ENCODE measurements at places on chromosomes 2 and 18.

GRCh38 chr18:56977309-56977708 lies 169.6 kb upstream of the BOD1L2 start:
- DNase-seq = no peak

DNA sequence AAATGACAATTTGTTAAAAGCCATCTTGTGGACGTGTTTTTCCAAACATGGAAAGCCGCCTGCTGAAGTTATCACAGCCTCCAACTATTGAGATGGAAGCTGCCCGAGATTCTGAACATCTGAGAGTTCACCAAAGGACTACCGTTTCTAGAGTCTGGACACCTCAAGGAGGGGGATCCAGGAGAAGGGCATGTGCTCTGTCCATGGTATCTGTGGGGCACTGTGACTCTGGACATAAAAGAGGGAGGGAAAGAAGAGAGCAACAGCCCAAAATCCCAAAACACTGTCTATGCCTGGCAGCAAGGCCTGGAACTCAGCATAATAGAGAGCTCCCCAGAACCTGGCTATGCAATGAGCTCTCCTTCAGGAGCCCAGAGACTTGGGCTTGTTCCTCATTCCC lies 319.9 kb downstream of the EN1 start:
- no peak for DNase-seq

DNA sequence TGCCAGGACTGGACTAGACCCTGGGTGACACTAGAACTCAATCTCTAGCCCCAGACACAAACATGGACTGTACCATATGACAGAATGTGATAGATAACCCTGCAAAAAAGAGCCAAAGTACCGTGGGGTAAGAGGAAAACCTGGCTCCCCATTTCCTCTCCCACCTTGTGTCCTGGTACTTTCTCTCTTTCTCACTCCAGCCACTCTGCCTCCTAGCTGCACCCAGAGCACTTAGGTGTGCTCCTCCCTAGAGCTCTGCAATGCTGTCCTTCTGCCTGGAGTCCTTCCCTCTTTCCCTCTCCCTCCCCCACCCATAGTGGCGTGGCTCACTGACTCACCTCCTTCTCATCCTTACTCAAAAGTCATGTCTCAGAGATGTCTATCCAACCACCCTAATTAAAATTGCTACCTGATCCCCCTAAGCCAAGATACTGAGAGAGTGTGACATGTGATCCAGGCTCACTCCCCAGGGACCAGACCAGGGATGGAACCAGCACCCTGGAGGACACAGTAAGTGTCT lies 171.3 kb downstream of the LOXHD1 start:
- peak; percentile 67 for DNase-seq

GRCh38 chr2:219636941-219637841 lies 9.8 kb downstream of the SLC4A3 start:
- DNase-seq = no peak

DNA sequence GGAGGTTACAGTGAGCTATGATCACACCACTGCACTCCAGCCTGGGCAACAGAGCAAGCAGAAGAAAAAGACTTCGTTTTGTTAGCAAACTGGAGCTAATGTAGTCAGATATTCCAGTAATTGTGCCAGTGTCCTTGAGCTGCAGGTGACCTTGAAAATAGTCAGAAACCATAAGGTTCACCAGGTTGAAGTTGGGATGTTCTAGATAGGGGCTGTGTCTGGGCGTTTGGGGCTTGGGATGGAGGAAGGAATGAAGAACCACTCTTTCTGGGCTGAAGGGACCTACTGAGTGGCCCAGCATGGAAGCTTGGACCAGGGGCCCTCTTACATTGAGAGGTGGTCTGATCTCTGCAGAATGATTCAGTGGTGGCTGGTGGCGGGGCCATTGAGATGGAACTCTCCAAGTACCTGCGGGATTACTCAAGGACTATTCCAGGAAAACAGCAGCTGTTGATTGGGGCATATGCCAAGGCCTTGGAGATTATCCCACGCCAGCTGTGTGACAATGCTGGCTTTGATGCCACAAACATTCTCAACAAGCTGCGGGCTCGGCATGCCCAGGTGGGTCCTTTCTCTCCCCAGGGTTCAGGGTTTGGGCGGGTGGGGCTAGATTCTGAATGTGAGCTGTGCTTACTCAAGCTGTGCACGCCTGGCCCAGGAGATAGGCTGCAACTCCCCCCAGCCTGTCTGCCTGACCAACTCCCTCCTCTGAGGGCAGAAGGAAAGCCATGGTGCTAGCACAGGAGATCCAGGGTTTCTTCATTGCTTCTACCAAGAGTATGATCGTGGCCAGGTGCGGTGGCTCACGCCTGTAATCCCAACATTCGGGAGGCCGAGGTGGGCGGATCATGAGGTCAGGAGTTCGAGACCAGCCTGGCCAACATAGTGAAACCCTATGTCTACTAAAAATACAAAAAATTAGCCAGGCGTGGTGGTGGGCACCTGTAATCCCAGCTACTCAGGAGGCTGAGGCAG lies 17.1 kb downstream of the CCT7 start:
- DNase-seq = peak; percentile 72

DNA sequence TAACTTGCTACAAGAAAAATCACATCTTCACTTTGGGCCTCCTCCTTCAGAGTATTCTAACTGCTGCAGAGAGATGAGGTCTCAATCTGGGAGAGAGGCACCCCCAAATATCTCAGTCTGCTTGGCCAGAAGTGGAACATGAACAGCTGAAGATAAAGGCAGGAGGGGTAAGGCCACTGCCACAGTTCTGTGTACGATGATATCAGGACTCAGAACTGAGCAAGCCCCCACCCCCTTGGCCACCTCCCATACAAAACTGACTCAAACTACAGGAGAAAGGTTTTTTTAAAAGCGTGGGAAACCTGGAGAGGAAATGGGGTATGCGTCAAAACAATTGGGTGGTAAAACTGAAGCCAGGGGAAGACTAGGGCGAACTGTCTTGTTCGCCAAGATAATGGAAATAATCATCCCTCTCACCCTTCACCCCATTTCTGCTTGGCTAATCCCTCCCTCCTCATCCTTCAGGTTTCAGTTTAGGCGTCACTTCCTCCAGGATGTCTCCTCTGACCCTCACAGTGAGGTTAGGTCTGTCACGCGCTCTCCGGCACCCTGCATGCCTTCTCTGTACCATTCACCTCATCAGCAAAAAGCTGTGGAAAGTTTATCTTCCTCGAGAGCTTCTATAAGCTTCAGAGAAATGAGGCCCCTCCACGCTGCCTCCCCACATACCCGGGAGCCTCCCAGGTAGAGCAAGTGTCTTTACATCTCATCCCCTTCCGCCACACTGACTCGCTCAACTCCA lies 64.4 kb downstream of the SFXN5 start:
- DNase-seq = no peak

- DNase-seq = no peak
Observed at GRCh38 chr2:156517419-156517818, 81.2 kb downstream of the GPD2 start.
